ENCODE measurements at places on chromosomes 1 and 21.
A peak's percentile ranks its signal among the peaks of the same experiment; 100 is the strongest.

GRCh38 chr1:246214708-246215509, 292.2 kb downstream of the SMYD3 start:
- DNase-seq: no peak

- DNase-seq: no peak
These were observed 10.8 kb upstream of the PADI1 start for GRCh38 chr1:17194133-17194475.

- DNase-seq: no peak
These were observed 9.6 kb downstream of the ACKR1 start for GRCh38 chr1:159214149-159214760.

DNA sequence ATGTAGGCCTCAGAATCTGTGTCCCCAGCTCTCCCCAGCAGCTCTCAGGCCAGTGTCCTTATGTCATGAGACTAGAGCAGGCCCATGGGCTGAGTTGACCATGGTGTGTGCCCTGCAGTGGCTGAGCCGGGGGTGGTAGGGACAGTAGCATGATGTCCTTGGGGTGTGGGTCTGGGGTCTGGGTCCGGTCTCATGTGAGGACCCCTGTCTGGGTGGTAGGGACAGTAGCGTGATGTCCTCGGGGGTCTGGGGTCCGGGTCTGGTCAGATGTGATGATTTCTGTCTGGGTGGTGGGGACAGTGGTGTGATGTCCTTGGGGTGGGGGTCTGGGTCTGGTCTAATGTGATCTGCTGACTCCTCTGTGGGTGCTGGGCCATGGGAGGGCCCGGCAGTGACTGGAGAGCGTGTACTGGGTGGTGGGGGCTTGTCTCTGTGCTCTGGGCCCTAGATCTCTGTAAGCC, 64.5 kb downstream of the OBSCN start:
- DNase-seq: no peak

- no peak for DNase-seq
These were observed 56.9 kb downstream of the PTPRF start for GRCh38 chr1:43587594-43587993.

DNA sequence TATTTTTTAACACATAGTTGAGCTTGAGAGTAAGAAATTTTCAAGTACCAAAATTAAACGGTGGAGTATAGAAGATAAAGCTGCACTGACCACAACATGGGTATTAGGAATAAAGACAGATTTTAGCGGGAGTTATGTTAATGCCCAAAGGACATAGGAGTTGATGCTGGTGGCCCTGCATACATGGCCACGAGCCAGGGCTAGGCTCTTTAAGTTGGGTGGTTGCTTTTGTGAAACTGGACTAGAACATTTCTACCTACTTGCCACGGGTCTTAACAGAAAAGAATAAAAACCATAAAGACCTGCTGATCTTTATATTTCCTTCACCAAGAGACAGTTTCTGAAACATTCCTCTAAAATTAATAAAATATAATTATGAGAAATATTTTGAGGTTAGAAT, 14.9 kb downstream of the EDEM3 start:
- no peak for DNase-seq

DNA sequence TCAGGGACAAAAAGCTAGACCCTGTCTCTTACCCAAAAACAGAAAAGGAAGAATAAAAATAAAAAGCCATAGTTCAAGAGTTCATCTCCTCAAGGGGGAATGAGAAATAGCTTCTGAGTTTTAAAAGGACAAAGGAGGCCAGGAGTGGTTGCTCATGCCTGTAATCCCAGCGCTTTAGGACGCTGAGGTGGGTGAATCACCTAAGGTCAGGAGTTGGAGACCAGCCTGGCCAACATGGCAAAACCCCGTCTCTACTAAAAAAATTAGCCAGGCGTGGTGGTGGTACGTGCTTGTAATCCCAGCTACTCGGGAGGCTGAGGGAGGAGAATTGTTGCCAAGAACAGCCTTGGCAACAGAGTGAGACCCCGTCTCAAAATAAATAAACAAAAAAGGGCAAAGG, 38.6 kb upstream of the CPLANE2 start:
- no peak for DNase-seq

DNA sequence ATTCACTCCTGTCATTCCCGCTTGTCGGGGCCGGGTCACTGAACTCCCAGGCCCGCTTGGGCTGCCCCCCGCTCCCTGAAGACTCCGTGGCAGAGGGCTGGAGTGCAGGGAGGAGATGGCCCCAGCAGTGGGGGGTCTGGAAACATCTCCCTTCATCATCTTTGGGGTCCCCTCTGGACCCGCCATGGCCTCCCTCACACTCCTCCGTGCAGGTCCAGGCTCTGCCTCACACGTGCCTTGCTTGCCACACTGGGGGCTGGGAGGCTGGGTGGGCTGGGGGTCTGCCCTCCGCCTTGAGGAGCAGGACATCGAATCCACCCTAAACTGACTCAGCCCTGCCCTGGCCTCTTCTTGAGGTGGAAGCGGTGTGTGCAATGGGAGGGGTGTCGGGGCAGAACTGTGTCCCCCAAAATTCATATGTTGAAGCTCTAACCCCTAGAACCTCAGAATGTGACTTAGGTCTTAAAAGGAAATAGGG, 35.2 kb downstream of the POFUT2 start:
- DNase-seq: no peak

DNA sequence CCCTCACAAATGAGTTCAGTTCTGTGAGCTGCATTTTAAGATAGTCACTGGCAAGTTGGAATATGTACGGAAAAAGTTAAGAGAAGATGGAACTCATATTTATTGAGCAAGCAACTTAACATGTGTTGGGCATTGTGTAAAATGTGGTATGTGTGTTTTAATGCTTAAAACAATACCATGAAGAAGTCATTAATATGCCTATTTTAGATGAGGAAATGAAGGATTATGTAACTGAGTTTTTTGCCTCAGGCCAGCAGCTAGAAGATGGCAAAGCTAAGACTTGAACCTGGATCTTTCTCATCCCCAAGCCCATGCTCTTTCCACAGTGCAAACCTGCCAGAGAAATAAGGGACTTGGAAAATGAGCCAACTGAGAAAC, 48.9 kb downstream of the SPATA46 start:
- DNase-seq: no peak

- DNase-seq: no peak
These were observed 41.0 kb downstream of the KCNH1 start for GRCh38 chr1:211092955-211093354.

- DNase-seq: no peak
These were observed 36.6 kb downstream of the PLXNA2 start for GRCh38 chr1:208207388-208208131.

DNA sequence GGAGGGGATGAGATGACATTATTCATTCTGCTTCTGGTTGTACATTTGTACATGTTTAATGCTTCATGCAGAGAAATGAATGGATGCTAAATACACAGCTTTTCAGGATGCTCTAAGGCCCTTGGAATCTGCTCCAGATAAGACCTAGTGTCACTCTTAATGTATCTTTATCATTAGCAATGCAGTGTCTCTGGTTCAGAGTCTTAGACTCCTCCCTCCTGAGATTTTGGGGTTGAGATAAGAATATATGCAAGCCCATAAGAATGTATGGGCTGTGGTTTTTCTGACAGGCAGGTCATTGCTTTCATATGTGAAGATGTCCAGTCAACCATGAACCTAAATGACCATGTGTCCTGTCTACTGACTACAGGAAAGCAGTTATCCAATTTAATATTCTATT, 415.5 kb downstream of the RPS6KC1 start:
- DNase-seq: no peak

DNA sequence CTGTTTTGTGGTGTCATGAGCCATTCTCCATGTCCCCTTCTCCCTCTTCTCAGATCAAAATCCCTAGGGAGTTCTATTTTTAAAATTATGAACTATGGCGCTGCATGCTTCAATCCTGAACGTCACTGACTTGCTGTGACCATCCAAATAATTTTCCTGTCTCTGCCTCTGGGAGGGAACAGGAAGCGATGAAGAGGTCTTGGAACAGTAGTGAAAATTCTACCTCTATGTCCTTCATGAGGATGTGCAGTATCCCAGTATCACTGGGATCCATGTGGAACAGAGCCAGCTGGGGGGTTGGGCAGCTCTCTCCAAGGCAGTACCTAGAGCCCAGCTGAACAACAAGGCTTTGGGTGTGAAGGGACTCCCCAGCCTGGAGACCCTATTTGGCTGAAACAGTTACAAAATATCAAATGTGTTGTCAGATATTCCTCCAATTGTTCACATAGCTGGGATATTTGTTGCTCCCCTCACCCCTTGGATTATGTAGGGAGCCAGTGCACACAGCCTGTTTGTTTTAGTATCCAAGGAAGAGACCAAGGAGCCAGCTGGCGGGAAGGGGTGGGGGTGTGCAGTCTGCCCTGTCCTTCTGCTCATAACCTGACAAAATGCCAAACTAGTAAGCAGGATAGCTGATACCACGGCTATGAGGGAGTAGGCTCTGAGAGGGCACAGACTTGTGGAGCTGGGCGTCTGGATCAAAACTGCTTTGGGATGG, 7.6 kb downstream of the DCLRE1B start:
- DNase-seq: no peak

GRCh38 chr1:235503403-235504121, 690 bp downstream of the B3GALNT2 start:
- DNase-seq: peak; percentile 34

DNA sequence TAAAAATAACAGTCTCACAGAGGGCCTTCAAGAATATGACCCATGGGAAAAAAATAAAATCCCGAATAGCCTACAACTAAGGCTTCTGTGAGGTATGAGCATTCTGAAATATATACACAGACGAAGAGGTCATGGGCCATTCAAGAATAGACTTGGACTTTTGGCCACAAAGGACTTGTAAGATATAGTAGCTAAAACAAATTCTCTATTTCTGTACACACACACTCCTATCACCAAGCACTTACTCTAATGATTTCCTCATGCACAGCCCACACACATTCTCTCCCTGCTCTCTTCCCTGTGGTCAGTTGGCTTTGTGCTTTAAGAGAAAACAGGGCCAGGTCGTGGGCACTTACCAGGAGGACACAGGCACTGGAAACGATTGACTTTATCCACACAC, 69.7 kb upstream of the ADAM30 start:
- DNase-seq: no peak

GRCh38 chr1:161718559-161719324, 2.6 kb upstream of the FCRLB start:
- no peak for DNase-seq

GRCh38 chr21:44263221-44263760, 1.6 kb upstream of the DNMT3L start:
- no peak for DNase-seq

DNA sequence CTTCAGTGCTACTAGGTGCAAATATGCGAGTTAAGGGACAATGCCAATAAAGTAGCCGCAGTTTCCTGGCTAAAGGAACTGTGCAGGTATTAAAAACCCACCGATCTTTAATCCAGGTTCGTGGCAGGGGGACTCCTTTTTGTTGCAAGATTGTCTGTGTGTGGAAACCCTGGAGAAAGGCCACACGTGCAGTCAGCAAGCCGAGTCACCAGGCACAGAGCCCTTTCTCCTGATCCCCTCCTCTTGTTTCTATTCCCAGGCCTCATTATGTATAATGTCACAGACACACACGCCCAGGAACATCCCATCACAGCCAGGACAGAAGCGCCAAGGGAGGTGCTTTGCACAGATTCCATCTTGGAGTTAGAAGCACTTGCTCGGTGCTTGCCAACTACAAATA, 528.9 kb downstream of the KIF26B start:
- no peak for DNase-seq

DNA sequence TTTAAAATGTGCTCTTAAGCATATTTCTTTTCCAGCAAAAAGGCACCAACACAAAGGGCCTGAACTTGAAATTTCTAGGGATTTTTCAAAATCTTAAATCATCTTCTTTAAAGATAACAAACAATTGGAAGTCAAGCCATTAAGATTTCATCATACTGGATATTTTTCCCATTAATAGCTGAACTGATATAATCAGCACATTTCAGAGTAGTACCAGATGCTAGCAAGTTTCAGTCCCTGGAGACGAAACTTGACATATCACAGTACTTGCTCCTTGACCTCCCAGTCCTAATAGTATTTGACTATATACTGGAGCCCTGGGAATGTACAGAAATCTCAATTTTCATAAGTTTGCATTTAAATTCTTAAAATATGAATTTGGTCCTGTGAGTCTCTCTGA, 10.2 kb upstream of the CDC7 start:
- no peak for DNase-seq

DNA sequence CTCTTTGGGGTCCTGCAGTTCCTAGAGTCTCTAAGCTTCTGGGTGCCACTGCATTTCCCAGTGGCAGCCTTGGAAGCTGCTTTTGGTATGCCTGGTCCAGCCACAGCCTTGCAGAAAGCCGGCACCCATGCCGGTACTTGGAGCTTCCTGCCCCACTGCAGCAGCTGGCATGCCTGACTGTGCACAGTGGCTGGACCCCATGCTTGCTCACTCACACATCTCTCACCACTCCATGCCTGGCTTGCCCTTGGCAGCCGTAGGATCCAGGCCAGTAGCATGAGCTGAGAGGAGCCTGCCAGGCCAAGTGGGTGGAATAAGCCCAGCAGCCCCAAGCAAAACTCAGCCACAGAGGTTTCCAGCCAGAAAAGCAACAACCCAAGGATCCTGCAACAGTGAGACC, 20.3 kb upstream of the FNBP1L start:
- no peak for DNase-seq

GRCh38 chr1:119787776-119788175, 19.1 kb upstream of the HMGCS2 start:
- no peak for DNase-seq

GRCh38 chr1:235270625-235271024, 57.4 kb downstream of the ARID4B start:
- peak; percentile 59 for DNase-seq

GRCh38 chr1:26786437-26787380, 1.0 kb upstream of the PIGV start:
- no peak for DNase-seq

DNA sequence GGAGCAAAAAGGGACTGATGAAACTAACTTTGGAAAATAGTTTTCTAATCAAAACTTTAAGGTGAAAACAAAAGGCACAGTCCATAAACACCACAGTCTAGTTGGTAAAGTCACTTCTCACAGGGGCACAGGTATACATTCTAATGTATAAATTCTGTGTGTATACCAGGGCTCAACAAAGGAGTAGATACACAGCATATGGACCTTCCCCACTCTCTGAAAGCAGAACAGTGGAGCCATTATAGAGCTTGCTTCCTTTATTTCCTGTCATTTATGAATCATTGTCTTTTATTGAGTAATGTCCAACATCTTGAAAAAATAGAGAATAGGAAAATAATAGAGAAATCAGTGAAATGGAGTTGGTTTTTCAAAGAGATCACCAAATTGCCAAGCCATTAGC, 746.5 kb upstream of the CHRM3 start:
- DNase-seq: no peak

GRCh38 chr1:162191396-162192305, 122.2 kb downstream of the NOS1AP start:
- no peak for DNase-seq

GRCh38 chr1:238088560-238089290, 198.0 kb upstream of the ZP4 start:
- peak; percentile 46 for DNase-seq

GRCh38 chr1:243848165-243848857, 1.7 kb downstream of the AKT3 start:
- no peak for DNase-seq

All from NCI-H1436 (cell line).